CD4-positive, alpha-beta T cell treated with Interleukin-17A for 4 hours (primary cell): ENCODE measurements at places on chromosomes 1 and 21.
A peak's percentile ranks its signal among the peaks of the same experiment; 100 is the strongest.

DNA sequence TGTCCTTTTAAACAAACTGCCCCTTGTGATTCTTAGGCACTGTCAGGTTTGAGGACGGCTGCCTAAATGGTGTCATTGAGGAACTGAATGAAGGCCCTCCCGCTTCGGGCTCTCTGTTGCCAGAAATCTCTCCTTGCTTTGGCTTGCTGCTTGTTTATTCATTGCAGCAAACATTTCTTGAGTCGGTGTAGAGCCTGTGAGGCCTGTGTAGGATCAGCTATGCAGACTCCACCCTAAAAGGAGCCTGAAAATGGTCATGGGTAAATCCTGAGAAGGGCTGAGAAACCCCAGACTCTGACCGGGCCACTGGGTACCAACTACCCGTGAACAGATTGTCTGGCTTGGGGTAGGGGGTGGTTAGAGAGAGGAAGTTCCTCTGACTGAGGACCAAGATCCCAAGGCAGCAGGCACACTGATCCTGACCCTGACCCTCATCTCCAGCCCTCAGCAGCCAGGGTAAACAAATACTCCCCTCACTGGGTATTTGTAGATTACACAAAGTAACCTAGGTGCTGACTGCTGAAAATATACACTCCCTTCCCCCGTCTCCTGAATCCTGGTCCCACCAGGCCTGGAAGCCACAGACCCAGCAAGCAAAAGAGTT lies 3.1 kb downstream of the IL6R start:
- DNase-seq: no peak

GRCh38 chr1:181319907-181320306 lies 163.4 kb upstream of the CACNA1E start:
- no peak for DNase-seq

GRCh38 chr1:3391711-3392110 lies 62.8 kb upstream of the ARHGEF16 start:
- no peak for DNase-seq

DNA sequence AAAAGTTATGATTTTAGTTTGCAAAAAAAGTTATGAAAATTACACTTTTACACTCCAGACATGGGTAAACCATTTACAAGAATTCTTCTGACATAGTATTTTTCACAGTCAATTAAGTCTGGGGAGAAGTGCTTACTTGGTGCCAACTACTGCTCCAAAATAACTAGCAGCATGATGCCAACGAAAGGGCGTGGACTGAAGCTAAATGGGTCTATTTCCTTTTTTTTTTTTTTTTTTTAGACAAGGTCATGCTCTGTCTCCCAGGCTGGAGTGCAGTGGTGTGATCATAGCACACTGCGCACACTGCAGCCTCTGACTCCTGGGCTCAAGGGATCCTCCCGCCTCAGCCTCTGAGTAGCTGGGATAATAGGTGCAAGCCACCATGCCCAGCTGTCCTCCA lies 43.2 kb downstream of the FMO4 start:
- DNase-seq: no peak

GRCh38 chr1:183578856-183579255 lies 11.4 kb downstream of the NCF2 start:
- DNase-seq: no peak

DNA sequence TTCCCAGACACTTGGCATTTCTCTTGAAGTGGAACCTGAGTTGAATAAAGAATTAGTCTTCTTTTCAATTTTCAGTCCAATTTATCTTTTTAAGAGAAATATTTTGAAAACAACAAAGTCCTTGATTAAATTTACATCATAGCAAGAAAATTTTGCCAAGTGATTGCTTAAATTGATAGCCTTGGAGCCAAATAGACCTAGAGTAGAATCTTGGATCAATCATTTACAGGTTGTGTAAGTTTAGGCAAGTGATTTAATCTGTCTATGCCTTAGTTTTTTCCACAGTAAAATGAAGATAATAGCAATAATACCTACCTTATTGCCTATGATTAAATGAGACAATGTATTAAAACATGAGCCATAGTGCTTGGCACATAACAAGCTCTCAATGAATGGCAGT lies 113.9 kb downstream of the LHX9 start:
- DNase-seq: no peak

GRCh38 chr1:236009857-236010256 lies 55.0 kb downstream of the NID1 start:
- no peak for DNase-seq

- no peak for DNase-seq
Observed at GRCh38 chr1:228317411-228317828, 89.2 kb downstream of the TRIM11 start.

DNA sequence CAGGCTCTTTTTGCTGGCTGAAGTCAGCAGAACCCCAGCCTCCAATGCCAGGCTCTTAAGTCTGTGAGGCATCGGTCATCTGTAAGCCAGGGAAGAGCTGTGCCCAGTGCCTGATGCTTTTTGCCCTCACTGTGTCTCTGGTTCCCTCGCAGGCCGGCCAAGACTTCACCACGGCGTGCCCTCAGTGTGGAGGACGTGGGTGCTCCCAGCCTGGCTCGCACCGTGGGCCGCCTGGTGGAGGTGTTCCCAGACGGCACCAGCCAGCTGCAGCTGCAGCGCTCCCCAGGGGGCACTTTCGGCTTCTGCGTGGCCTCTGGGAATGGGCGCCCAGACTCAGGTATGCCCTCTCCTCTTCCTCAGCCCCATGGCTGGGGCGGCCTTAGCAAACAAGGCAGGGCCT lies 32.5 kb downstream of the KIAA1614 start:
- no peak for DNase-seq

- DNase-seq: no peak
Observed at GRCh38 chr1:212976586-212976985, 26.2 kb downstream of the VASH2 start.

GRCh38 chr1:176736015-176736414 lies 273.0 kb downstream of the PAPPA2 start:
- DNase-seq: no peak

DNA sequence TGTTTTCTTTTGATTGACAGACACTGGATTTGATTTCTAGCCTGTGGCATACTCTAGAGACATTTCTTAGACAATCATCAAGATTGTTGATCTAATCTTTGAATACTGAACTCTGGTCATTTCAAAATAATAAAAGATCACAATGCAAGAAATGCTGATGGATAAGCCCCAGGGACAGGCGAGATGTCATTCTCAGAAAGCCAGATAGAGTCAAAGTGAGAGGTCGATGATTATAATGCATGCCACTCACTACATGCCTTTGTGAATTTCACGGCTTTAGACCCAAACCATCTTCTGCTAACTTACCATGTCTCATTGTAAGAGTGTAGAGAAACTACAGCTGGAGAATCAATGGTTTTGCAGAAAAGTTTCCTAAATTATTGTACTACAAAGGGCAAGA lies 257.1 kb downstream of the DYRK1A start:
- no peak for DNase-seq

DNA sequence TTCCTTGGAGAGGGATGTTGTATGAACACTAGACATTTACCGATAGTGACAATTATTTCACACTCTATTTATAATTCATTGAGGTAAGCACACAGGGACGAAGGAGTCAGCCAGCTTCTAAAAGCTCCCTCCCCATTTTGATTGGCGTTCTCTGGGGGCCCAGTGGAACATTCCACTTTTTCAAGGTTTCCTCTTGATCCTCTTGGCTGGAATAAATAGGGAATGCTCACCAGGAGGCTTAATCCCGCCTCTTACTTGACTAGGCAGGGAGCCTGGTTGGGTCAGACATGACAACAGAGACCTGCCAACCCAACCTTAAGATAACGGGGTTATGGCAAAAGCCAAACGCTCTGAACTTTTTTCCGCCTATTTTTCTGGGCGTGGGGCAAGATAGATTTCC lies 974 bp downstream of the ACTN2 start:
- DNase-seq: no peak

DNA sequence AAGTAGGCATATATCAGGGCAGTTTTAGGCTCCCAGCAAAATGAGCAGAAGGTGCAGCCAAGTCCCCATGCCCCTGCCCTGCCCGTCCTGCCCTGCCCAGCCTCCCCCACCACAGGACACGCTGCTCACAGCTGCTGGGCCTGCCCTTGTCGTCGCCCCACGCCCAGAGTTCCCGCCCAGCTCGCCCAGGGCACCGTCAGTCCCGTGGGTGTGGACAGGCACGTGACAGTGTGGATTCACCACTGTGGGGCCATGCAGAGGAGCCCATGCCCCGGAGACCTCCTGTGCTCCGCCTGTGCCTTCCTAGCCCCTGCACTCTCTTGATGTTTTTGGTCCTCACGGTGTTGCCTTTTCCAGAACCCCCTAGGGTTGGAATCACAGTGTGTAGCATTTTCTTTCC lies 7.0 kb downstream of the FAAP20 start:
- DNase-seq: no peak

GRCh38 chr1:24987875-24988557 lies 57.9 kb upstream of the RUNX3 start:
- DNase-seq: no peak

GRCh38 chr1:7177438-7178146 lies 392.3 kb downstream of the CAMTA1 start:
- DNase-seq: no peak

GRCh38 chr1:218361298-218362065 lies 16.3 kb downstream of the TGFB2 start:
- DNase-seq: no peak

DNA sequence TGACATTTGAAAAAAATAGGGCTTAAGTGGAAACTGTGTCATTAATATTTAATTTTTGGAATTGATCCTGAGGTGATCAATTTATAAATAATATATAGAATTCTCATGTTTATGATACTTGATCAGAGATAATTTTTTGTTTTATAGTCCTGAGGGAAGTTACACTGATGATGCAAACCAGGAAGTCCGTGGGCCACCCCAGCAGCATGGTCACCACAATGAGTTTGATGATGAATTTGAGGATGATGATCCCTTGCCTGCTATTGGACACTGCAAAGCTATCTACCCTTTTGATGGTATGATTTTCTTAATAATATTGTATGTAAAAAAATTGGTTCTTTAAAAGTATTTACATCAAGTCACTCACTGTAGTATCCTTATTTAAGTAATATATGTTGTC lies 101.2 kb downstream of the FNBP1L start:
- no peak for DNase-seq

GRCh38 chr21:44012474-44013379 lies 618 bp downstream of the TRAPPC10 start:
- DNase-seq: peak; percentile 87

DNA sequence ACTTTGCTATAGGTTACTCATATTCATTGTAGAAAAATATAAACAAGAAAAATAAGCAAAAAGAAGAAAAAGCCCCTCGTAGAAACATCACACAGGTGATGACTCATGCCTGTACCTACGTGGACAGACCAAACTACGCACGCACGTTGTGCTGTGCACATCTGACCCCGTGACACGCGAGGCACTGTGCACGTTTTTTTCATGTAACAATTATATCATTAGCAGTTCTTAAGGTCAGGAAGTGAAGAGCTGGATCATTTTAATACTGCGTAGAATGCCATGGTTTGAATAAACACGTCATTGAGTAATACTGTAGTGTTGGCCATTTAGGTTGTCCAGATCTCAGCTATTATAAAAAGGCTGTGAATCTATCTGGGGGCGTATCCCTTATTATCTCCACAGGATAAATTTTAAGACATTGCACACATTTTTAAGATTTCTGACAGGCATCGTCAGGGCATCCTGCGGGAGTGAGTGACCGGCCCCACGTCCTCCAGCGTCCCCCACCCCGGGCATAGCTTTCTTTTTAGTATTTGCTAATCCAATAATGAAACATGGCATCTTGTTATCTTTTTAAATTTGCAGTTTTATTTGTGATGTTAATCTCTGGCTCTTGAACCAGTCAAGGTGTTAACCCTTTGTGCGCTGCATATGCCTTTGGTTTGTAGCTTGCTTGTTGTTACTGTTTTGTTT lies 23.4 kb upstream of the ADARB1 start:
- DNase-seq: no peak

DNA sequence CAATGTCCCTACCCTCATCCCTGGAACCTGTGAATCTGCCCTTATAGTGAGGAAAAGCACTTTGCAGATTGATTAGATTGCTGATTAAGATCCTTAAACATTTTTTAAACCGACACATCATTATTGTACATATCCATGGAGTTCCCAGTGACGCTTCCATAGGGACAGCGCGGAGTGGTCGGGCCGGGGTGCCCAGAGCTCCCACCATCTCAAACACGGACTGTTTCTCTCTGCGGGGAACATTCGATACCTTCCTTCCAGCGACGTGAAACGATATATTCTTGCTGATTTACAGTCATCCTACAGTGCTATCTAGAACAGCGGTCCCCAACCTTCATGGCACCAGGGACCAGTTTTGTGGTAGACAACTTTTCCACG lies 4.0 kb downstream of the KRTAP10-12 start:
- DNase-seq: no peak
